ENCODE measurements at places on chromosomes 7 and 10.

- no peak for DNase-seq
Measured at GRCh38 chr10:411603-412002, 276.3 kb downstream of the ZMYND11 start.

- no peak for DNase-seq
Measured at GRCh38 chr10:124464028-124464965, 2.7 kb downstream of the LHPP start.

DNA sequence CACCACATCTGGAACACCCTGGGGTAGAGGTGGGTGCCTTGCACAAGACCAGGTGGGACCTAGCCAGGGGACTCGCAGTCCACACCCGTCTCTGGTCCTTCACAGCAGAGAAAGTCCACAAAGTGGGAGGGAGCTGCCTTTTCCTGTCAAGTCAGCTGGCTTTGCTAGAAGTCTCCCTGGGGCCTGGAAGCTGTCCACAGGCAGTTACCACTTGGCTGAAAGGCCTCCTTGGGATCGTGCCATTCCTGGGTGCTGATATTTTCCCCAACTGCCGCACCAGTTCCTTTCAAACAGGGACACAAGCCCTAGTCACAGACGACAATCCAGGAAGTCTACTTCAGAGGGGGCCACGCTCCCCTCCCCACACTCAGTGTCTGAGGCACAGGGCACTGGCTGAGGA lies 75.4 kb downstream of the AFAP1L2 start:
- DNase-seq = no peak

DNA sequence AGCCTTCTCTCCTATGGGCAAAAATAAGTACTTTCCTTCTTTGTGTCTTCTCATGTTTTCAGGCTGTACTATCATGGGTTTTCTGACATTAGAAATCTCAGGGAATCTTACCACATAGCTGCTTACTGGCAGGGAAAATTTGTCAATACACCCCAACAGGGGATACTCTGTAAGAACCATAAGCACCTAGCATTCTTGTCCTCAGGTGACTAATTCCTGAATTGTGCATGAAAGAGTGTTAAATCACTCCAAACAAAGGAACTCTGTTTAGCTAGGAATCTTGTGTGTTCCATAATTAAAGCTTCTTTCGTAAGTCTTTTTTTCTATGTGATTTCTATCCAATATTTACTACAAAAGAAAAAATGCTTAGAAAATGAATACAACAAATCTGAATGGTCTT lies 206.7 kb upstream of the POT1 start:
- no peak for DNase-seq

DNA sequence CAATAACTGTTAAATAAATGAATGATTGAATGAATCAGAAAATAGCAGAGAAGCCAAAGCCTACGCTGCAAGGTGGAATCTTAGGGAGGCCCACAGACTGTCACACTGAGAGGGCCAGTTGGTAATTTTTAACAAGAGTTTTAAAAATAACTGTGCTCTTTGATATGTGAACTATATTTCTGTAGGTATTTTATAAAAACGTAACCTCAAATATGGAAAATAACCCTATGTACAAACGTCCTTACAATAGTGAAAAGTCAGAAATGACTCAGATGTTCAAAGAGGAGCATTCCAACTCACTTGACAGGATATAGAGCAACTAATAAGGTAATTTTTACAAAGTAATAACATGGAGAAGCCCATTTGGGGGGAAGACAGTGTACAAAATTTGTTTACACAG lies 18.9 kb upstream of the TMEM273 start:
- no peak for DNase-seq

DNA sequence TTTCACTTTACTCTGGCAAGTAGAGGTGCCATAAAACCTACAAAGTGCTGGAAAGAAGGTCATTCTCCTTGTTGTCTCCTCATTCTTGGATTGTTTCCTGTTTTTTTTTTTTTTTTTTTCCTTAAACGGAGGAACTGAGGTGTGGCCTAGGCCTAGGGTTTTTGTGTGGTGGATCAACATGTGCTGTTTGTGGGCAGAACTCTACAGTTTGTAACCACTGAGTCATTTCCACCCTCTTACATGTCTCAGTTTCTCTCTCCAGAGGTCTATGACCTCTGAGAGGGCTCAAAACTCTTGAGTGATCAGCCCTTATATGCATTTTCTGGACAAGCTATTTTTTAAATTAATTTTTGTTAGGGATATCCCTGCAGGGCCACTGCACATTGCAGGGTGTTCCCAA lies 296.0 kb downstream of the PPP1R3A start:
- DNase-seq = no peak

DNA sequence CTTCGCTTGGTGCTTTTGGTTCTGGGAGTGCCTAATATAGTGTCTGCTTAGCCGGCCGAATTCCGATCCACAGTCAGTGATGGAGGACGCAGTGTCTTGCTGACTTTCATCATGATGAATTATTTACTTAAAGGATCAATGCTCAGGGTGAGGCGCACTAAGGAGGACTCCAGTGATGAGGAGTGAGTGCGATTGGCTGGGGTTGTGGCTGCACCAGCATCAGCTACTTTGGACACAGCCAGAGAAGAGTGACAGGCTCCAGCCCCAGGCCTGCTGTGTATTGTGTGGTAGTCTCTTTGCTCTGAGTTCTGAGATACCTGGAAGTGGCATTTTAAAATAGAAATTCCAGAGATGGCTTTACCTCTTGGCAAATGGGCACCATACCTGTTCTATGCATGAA lies 73.3 kb upstream of the ANLN start:
- no peak for DNase-seq

DNA sequence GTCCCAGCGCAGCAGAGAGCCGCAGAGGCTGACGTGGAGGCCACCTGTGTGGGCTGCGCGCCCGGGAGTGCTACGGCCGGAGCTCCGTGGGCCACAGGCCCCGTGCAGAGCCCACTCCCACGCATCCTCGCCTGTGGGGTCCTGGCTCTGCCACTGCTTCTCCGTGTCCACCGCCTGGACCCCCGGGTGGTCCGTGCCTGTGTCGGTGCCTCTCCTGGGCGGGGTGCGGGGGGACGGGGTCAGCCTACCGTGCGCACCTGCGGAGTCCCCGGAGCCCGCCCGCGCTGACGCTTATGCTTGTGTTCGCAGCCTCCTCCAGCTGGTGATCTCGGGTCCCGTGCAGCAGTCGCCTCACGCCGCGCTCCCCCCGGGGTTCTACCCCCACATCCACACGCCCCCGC lies 7.8 kb upstream of the ZNF853 start:
- no peak for DNase-seq

DNA sequence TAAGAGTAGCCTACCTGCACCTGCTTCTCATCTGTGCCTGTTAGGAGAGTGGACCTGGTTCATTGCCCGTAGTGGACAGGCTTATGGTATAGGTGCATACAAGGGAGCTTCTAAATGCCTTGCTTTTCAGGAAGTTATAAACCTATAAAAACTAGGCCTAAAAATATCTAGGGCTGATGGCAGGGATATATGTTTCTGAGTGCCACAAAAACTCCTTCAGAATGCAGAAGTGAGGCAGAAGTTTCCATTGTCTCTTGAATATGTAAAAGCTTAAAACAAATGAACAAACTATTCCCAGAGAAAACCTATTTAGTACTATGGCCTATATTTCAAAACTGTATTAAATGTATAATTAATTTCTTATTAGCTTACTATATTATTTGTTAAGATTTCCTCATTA lies 91.8 kb downstream of the RNLS start:
- DNase-seq = no peak

DNA sequence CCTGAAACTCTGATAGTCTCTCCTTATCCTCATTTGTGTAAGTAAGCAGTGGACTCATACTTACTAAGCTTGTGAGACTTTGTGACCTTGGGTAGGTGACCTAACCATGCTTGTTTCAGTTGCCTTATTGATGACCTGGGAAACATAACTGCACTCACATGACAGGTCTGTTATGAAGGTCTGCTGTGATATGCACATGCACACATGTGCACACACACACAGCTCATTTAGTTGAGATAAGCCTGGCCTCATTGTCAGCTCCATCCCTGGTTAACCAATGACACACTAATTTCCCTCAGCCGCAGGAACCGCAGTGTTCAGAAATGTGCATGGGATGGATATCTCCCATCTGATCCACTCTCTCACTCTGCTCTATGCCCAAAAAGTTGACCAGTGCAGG lies 177.2 kb downstream of the GPAM start:
- DNase-seq = no peak

All from GM20000 (cell line).